T-helper 2 cell (primary cell): ENCODE measurements at places on chromosomes 11 and 22.

- no peak for DNase-seq
These were observed 18.1 kb upstream of the CRTAM start for GRCh38 chr11:122820158-122820557.

- DNase-seq: no peak
These were observed 111.2 kb downstream of the SLC1A2 start for GRCh38 chr11:35308157-35308556.

DNA sequence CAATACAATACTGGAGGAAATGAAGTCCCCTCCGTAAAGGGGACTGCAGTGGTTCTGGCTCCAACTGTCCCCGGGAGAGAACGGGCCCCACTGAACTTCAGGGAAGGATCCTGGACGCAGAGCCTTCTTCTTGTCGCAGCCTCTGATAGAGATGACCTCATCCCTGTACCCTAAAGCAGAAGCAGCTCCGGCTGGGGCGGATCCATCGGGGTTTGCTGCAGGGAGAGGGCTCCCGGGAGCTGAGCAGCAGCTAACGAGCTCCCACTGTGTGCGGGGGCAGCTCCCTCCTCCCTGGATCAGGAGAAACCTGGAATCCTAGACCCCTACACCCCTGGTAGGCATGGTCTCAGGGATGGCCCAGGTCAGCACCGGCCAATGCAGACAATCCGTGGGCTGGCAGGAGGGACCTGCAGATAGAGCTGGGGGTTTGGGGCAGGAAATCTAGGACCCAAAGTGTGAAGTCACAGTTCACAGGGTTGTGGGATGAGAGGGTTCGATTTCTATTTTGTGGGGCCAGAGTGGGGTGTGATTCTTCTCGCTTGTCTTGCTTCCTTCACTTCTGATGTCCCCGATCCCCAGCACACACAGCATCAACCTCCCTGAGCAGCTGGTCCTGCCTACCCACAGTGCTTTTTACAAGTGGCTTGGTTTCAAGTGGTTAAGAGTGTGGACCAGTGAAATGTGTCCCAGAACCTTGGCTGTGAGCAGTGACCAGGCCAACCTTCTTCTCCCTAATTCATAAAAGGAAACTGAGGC, 12.9 kb downstream of the KIAA0930 start:
- DNase-seq: no peak

- no peak for DNase-seq
These were observed 39.5 kb downstream of the CHRDL2 start for GRCh38 chr11:74691755-74692154.

GRCh38 chr11:10236840-10237239, 57.2 kb downstream of the SBF2 start:
- DNase-seq: no peak

DNA sequence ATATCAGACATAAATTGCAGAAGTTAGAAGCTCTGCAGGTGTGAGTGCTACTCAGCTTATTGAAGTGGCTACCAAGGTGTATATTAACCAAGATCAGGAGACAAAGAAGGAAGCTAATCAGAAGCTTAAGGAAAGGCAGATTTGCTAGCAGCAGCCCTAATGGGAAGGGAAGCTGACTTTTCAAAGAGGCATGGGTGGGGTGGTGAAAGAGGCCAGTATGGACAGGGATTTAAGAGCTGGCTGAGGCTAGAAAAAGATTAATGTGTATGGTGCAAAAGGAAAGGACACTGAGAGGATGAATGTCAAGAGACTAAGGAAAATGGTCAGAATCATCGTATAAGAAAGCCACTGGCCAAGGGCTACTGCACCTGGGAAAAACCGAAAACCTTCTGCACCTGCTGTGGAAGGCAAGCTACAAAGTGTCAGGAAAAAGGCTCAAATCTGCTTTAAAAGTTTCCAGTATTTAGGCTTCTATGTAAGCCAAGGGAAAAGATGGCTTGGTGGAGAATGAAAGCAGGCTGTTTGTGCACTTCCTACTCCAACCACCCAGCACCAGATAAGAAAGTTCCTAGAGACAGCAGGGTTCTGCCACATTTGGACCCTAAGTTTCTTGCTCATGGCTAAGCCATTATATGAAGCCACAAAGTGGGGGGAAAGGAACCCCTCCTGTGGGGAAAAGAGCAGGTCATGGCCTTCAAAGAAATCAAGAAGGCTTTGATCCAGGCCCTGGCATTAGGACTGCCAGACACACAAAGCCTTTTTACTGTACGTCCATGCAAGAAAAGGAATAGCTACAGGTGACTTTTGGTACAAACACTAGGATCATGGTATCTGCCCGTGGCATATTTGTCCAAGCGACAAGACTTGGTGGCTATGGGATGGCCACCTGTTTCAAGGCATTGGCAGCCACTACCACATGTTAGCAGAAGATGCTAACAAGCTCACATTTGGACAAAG, 40.9 kb upstream of the GLYAT start:
- no peak for DNase-seq

GRCh38 chr11:134334796-134335571, 3.2 kb downstream of the GLB1L2 start:
- DNase-seq: no peak
